ENCODE measurements at places on chromosomes 1 and 21.
A peak's percentile ranks its signal among the peaks of the same experiment; 100 is the strongest.

DNA sequence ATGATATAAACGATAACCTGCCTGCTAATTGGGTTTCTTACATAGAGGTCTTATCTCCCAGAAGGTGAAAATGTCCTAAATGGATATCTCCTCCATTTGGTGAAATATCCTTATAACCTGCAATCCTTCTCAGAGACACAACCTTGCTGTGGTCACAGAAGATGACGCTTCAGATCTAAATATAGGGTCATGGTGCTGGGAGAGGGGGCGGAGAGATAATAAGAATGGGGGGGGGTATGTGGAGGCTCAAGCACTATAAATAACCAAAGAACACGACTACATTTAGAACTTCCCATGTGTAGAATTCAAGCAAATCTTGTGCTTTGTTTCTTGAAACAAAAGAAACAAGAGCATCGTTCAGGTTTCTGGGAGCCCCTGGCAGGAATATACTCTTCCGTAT is 260.6 kb upstream of the ESRRG start:
- no peak for DNase-seq

- DNase-seq, result no peak
Observed at GRCh38 chr1:173894189-173894588, 22.9 kb downstream of the SERPINC1 start.

DNA sequence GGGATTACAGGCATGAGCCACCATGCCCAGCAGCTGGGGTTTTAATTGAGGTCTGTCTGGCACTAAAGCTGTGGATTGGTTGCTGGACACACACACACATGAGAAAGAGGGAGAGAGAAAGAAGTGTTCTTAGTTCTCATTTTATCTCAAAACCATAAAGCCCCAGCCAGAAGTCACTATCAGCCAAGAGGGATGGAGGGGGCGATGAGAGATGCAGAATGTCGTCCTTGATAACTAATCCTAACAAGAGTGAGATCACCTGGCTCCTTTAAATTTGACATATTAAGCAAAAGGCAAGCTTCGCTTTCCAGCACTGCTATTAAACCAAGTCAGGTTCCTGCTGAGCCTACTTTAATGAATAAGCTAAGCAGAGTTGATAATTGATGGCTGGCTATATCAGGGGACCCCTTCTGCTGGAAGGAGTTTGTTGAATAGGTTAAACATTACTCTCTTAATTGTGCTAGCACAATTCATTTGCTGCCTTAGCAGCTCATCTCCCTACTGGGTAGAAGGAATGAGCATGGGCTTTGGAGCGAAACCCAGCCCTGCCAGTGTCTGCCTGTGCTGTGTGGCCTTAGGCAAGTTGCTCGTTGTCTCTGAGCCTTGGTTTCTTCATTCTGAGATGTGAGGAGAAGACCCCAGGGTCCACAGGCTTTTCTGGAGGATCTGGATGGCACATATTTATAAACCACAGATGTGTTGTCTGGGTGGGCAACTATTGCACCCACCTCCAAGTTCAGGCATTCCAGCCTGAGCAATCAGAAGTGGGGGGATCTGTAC is 50.8 kb downstream of the ALPL start:
- DNase-seq, result no peak

DNA sequence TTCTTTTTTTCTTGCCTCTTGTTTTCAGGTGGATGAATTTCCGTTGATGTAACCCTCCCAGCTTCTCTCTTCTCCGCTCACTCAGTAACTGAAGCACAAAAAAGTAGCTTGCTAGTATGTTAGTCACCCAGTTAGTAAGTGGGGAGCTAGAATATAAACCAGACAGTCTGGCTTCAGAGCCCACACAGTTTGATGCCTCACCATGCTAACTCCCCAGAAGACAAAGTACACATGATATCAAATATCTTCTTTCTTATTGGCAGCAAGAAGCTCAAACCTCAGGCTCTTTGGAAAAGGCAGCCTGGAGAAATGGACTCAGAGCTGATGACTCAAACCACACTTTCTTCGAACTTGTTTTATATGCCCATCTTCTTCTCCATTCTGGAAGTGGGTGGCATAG is 187.5 kb upstream of the PLXNA2 start:
- no peak for DNase-seq

GRCh38 chr1:45141247-45142003 is 65.0 kb downstream of the ZSWIM5 start:
- no peak for DNase-seq

DNA sequence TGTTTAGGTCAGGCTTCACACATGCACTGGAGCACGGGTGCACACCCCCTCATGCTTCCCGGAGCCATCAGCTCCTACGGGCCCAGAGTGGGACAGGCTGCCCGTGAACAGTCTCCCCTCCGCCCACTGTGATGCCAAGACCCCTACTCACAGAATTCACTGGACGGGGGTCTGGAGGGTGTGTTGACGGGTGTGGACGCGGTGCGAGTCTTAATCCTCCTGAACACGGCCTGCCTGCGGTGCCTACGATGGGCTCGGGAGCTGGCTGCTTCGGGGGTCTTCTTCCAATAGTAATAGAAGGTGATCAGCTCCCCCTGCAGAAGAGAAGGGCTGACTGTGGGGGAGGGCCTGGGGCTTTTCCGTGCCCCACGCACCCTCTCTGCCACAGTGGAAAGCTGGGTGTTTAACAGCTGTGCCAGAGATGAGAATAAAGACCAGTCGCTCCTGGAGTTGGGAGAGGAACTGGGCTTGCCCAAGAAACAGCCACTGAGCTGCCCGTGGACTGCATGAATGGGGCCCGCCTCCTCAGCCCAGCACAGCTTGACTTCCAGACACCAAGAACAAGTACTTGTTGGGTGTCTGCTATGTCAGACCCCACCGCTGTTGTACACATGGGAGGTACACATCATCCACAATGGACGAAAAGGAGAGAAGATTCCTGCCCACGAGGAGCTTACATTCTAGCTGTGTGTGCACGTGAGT is 47.9 kb downstream of the SLC45A1 start:
- DNase-seq, result no peak

DNA sequence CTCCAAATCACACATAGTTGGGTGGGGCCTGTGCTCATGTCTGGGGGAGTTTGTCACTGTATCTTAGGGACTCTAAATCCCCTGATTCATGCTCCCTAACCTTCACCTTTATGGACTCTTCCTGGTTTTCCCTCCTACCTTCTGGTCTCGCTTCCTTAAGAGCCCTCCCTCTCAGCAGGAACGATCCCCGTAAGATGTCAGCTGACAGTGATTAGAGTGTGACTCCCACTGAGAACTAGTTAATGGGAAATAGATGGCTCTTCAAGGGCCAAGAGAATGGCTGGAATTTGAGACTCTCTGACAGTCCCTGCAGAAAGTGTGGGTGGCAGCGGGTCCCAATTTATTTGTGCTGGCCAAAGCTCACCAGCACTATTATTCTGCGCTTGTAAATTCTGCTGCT is 22.0 kb downstream of the LYPD8 start:
- DNase-seq, result no peak

DNA sequence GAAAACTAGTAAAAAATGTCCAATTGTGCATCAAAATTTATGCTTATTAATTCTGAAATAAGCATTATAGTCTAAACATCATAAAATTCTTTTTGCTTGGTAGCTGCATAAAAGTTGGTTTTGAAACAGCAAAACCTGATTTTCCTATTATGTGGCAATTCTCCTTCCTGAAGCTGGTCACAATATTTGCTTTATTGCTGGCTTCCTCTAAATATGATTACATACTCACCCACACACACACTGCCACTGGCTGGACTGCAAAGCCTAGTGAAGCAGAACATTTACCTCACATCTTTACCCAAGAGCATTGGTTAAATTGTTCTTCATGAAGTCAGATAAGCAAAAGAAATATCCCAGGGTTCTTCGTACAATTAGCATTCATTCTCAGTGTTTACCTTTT is 103.0 kb downstream of the NR5A2 start:
- no peak for DNase-seq

- no peak for DNase-seq
Observed at GRCh38 chr1:196650403-196650802, 1.4 kb upstream of the CFH start.

GRCh38 chr1:97385536-97386277 is 535.1 kb downstream of the DPYD start:
- no peak for DNase-seq

GRCh38 chr1:168085401-168085872 is 51.3 kb downstream of the GPR161 start:
- DNase-seq, result no peak

DNA sequence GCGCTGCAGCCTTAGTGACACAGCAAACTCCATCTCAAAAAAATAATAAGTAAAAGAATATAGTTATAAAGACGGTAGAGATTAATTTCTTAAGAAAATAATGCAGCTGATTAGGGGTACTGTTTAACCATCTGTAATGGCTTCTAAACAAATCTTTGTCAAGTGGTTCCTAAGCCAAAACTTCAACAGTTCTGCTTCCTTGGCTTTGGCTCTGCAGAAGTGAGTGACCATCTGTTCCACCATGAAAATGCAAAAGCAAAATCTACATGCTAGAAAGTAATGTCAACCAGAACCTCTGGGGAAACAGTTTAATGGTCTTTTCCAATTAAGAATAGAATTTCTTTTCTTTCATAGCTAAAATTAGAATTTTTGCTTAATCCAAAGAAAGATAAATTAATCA is 8.3 kb upstream of the SH2D5 start:
- DNase-seq, result no peak

DNA sequence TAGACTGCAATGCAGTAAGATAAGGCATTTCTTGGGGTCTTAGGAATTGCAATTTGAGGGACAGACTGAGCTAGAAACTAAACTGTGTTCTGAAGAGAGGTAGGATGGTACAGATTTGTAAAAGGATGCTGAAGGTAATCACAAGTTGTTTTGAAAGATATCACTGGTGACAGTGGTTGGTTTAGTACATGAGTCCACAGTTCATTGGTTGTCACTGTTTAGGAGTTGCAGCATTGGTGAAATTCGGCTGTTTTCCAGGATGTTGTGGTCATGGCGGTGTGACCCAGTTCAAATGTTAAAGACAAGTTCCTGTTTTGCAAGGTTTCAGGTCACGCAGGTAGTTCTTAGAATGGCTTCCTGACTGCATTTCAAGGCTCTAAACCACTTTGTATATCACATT is 292.8 kb upstream of the B3GALT2 start:
- DNase-seq, result peak; percentile 6

DNA sequence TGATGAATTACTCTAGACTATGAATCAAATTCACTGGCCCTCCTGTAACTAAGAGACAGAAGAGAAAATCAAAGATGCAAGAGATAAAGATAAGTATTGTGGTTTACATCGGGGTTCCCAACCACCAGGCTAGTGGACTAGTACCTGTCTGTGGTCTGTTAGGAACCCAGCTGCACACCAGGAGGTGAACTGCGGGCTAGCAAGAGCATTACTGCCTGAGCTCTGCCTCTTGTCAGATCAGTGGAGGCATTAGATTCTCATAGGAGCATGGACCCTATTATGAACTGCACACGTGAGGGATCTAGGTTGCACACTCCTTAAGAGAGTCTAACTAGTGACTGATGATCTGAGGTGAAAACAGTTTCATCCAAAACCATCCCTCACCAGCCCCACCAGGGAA is 58.9 kb upstream of the DUSP10 start:
- DNase-seq, result no peak

GRCh38 chr1:64030411-64030810 is 173.0 kb upstream of the UBE2U start:
- no peak for DNase-seq

DNA sequence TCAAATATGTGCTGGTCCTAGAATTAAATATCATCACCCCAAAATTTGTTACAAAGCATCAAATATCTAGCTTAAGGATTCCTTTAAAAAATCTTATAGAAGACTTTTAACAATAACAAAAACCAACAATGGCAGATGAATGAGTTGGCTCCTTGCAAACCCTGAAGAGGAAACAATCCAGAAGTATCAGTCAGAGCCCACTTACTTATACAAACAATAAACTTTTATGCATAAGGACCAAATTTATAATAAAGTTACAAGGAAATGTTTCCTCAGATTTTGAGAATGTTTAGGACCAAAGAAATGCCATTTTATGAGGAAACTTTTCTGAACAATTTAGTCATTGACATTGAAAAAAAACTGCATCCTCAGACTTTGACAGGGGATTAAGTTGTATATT is 52.7 kb downstream of the LPAR3 start:
- no peak for DNase-seq

- no peak for DNase-seq
Observed at GRCh38 chr1:7912743-7913557, 27.7 kb downstream of the TNFRSF9 start.

GRCh38 chr1:32869923-32870614 is 643 bp downstream of the FNDC5 start:
- DNase-seq, result no peak

DNA sequence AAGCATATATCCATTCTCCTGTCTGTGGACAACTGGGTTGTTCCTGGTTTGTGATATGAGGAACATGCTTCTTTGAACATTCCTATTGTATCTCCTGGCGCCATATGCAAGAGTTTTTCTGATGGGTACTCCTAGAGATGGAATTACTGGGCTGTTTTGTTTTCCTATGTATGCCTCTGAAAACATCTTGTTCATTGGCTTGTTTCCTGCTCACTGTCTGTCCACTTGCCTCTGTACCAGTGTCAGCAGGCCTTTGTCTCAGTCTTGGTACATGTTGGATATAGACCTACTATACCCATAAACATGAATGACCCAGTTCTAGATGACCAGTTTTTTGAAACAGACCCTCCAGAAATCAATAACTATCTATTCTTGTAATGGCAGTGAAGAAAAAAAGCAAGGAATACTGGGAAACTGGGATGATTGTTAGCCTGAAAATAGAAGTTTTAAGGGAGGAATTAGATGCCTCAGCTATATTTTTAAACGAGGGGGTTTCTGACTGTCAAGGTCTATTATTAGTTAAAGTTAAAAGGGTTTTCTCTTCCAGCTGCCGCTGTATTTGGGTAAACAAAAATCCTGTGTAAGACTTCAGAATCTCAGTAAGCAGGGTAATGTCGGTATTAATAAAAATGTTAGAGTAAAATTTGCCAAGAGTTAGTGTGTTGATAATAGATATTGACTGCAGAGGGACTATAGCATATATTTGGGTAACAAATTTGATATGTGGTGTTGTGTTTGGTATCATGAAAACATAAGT is 103.6 kb downstream of the RYR2 start:
- DNase-seq, result no peak

DNA sequence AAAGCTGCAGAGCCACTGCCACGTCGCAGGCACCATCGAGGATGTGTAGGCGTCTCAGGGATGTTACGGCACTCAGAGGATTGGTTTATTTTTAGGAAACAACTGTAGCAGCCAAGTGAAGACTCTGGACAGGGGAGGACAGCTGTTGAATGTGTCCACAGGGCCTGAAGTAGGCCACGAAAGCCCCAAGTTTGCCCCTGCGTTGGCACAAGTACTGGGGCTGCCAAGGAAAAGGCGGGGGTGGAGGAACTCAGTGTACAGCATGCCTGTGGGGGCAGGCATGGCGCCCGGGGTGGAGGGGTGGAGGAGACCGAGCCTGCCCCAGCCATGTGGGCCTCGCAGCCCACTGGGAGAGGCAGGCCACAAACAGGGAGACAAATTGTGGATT is 89.7 kb downstream of the ADARB1 start:
- DNase-seq, result no peak
